Sigmoid colon (tissue), 7 donors: ENCODE measurements at places on chromosomes 16 and 17. TPM values are rescaled to one million over a fixed set of nuclear protein-coding genes. Genes with fewer than 3 reads are reported as not detected.

ZNF469 gene
- polyA plus RNA-seq, result under 0.01 TPM

SNAI3 gene
- 0.46 TPM for polyA plus RNA-seq

SSTR5 gene
- polyA plus RNA-seq, result not detected

SULT1A2 gene
- 20.4 TPM for polyA plus RNA-seq

HEATR9 gene
- not detected for polyA plus RNA-seq

ZSCAN10 gene
- not detected for polyA plus RNA-seq

VASN gene
- polyA plus RNA-seq, result 2.4 TPM

TPSG1 gene
- 59.9 TPM for polyA plus RNA-seq

PLCD3 gene
- 274 TPM for polyA plus RNA-seq

SLC13A2 gene
- 8.4 TPM for polyA plus RNA-seq

CA7 gene
- polyA plus RNA-seq, result 112 TPM

RHBDF2 gene
- 35.7 TPM for polyA plus RNA-seq

CLDN6 gene
- not detected for polyA plus RNA-seq

IFT20 gene
- polyA plus RNA-seq, result 65.2 TPM

ITGAD gene
- not detected for polyA plus RNA-seq

C17orf113 gene
- 0.23 TPM for polyA plus RNA-seq

ABCA9 gene
- polyA plus RNA-seq, result 1.5 TPM

INCA1 gene
- 2.3 TPM for polyA plus RNA-seq

MAP3K3 gene
- 4.4 TPM for polyA plus RNA-seq

CCR7 gene
- polyA plus RNA-seq, result not detected

KRT36 gene
- polyA plus RNA-seq, result not detected

TEX14 gene
- 0.09 TPM for polyA plus RNA-seq

TRPV2 gene
- 5.4 TPM for polyA plus RNA-seq

AATK gene
- polyA plus RNA-seq, result 4.1 TPM

LRRC36 gene
- not detected for polyA plus RNA-seq

OMG gene
- not detected for polyA plus RNA-seq

PIK3R5 gene
- 12.4 TPM for polyA plus RNA-seq

NLRP1 gene
- 1.8 TPM for polyA plus RNA-seq

TVP23C gene
- polyA plus RNA-seq, result not detected

TNK1 gene
- 14.6 TPM for polyA plus RNA-seq

OSGIN1 gene
- 6.6 TPM for polyA plus RNA-seq

AANAT gene
- polyA plus RNA-seq, result 0.12 TPM

C17orf78 gene
- not detected for polyA plus RNA-seq

EVI2B gene
- 15.5 TPM for polyA plus RNA-seq

SMIM36 gene
- not detected for polyA plus RNA-seq

ST6GALNAC2 gene
- 3.3 TPM for polyA plus RNA-seq

SRCIN1 gene
- polyA plus RNA-seq, result not detected

TMEM106A gene
- polyA plus RNA-seq, result 2.4 TPM

COG7 gene
- 19.4 TPM for polyA plus RNA-seq

RPH3AL gene
- polyA plus RNA-seq, result 15.0 TPM

GJD3 gene
- not detected for polyA plus RNA-seq

APOBR gene
- polyA plus RNA-seq, result 94.5 TPM

TBC1D3 gene
- not detected for polyA plus RNA-seq

TIMM22 gene
- polyA plus RNA-seq, result 9.2 TPM

KRTAP4-6 gene
- polyA plus RNA-seq, result not detected
